ENCODE measurements at places on chromosomes 16 and 17. TPM values are rescaled to one million over a fixed set of nuclear protein-coding genes. Genes with fewer than 3 reads are reported as not detected.
A peak's percentile ranks its signal among the peaks of the same experiment; 100 is the strongest.

DNA sequence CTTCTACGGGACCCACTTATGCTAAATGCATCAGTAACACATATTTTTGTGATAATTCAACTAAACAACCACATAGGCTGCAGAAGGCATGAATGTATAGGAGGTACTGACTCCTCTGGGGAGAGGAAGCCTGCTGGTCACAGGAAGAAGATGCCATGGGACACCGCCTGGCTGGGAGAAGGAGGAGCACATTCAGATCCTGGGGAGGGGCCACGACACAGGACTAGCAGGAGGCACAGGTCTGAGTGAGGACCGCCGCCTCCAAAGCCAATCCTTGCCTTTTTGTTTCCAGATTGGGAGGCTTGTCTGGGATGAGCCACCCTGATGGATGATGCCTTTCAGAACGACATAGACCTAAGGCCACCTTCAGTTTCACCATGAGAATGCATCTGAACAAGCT, 34.6 kb downstream of the MBTPS1 start:
- no peak for DNase-seq

DNA sequence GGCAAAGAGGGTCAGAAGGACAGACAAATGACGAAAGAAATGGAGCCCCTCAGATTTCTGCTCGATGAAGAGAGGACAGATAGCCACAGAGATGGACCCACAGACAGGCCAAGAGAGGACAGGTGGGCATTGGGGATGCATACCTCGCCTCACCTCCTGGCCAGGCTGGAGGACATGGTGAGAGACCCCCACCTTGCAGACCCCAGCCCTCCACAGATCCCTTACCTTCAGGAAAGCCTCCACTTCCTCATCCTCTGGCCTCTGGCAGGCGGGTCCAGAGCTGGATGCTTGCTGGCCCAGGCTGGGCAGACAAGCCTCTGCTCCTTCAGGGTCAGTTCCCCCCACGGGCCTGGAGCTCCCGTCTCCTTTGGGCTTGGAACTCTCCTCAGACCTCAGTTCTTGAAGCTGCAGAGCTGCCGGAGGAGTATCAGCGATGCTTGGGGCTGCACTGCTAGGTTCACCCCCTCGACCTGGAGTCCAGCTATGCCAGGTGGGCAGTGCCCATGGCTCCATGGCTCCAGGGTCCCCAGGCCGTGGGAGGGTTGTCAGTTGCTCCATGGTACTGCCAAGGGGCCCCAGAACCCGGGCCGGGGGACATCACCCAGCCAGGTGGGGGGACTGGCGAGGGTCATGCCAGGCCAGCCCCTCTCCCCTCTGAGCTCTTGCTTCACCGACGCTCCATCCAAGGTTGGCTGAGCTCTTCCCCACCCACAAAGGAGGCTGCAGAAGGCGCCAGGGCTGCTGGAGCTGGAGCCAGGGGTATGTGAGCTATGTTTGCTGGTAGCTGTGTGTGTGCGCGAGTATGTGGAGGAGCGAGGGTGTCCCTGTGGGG, 1.0 kb downstream of the TSPOAP1 start:
- DNase-seq: peak; percentile 29

DNA sequence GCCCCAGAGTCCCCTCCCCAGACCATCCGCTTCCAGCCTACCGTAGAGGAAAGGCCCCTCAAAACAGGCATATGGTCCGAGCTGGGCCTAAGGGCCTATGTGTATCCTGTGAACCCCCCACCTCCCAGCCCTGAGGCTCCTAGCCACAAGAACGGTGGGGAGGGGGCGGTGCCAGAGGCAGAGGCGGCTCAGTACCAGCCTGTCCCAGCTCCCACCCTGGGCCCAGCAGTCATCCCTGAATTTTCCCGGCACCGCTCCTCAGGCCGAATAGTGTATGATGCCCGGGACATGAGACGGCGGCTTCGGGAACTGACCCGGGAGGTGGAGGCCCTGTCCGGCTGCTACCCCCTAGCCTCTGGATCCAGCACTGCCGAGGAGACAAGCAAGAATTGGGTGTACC, 1.1 kb downstream of the SPEM1 start:
- DNase-seq: no peak

Gene NEUROD2
- total RNA-seq: not detected

Gene DBNDD1
- 21.5 TPM for total RNA-seq

Data from G401 (cell line).